ENCODE measurements at places on chromosomes 11 and 22.

- no peak for DNase-seq
Measured at GRCh38 chr11:48093795-48094642, 113.7 kb downstream of the PTPRJ start.

DNA sequence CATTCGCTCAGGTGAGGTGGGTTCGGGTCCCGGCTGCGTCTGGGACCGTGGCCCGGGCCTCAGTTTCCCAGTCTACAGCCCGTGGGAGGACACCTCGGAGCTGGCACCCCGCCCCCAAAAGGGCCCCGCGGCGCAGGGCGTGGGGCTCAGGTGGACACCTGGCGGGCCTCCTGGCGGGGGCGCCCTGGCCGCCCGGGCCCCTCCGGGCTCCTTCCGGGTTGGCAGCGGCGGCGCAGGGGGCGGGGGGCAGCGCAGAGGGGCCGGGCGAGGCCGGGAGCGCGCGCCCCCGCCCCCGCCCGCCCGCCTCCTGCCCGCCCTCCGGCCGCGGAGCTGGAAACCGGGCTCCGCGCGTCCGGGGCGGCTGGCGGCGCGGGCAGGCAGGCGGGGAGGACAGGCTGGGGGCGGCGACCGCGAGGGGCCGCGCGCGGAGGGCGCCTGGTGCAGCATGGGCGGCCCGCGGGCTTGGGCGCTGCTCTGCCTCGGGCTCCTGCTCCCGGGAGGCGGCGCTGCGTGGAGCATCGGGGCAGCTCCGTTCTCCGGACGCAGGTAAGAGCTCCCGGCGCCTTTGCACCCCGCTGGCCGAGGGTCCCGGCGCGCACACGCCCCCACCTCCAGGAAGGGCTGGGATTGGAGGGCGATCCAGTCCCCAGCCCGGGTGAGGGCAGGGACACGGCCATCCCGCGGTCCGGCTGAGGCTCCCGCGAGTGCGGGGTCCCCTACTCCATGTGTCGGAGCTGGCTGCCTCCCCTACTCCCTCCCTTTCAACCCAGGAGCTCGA is at the start of gene EMID1:
Gene EMID1, plus strand, starts transcription at position 303 of the 778 bp plus-strand sequence. Its CDS starts 143 bp downstream, at position 446.
- DNase-seq = no peak

DNA sequence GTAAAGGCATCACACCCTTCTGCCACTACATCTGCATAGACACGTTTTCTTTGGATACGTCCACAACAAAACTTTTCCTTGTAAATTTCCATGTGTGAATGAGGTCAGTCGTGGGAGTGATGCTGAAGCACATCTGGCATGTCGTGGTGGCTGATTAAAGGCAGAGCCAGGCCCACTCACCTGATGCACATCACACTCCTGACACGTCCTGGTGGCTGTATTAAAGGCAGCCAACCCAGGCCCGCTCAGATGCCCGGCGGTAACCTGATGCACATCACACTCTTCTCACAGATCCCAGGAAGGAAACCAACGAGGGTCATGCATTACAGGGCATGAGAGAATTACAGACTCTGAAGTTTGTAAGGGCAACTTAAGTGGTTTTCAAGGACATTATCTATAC is 321.6 kb upstream of the B3GAT1 start:
- DNase-seq = no peak

DNA sequence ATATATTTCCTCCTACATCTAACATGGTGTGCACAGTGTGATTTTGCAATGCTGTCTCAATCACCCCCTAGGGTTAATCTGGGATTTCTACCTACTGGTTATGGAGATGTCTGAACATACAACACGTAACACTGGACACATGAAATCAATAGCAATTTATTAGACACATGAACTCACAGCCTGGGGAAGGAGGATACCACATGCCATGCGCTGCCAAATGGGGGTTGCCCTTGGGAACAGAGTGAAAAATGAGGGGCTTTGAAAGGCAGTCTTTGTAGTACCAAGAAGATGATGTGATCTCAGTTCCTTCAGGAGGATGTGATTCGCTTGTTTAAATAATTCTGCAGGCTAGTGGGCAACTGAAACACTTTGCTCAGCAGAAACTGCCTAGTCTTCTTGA is 253.6 kb upstream of the LRRC4C start:
- DNase-seq = no peak

GRCh38 chr22:49934160-49934890 is 15.9 kb downstream of the CRELD2 start:
- DNase-seq = no peak

GRCh38 chr11:57055744-57056143 is 67.0 kb downstream of the OR5AK2 start:
- no peak for DNase-seq
